AG08396 (cell line): ENCODE measurements at places on chromosomes 1 and 21.

DNA sequence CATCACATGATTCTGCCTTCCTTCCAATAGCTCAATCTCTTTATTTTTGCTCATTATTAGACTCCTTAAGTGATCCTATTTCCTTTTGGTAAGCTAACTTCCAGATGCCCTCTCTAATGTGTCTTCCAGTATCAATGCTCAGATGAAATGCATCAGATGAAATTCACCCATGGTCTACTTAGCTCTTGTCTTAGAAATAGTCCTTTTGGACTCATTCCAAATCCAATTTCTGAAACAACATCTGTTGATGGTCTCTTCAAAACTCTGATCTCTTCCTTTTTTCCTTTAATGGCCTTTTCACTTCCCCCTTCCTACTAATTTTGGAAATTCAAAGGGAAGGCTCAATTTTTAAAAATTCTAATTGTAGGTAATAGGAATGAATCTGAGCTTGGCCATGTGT lies 81.1 kb upstream of the GREM2 start:
- no peak for DNase-seq

- DNase-seq: no peak
Observed at GRCh38 chr1:29388170-29388569, 151.8 kb downstream of the PTPRU start.

GRCh38 chr1:208600456-208601190 lies 356.4 kb upstream of the PLXNA2 start:
- DNase-seq: no peak

DNA sequence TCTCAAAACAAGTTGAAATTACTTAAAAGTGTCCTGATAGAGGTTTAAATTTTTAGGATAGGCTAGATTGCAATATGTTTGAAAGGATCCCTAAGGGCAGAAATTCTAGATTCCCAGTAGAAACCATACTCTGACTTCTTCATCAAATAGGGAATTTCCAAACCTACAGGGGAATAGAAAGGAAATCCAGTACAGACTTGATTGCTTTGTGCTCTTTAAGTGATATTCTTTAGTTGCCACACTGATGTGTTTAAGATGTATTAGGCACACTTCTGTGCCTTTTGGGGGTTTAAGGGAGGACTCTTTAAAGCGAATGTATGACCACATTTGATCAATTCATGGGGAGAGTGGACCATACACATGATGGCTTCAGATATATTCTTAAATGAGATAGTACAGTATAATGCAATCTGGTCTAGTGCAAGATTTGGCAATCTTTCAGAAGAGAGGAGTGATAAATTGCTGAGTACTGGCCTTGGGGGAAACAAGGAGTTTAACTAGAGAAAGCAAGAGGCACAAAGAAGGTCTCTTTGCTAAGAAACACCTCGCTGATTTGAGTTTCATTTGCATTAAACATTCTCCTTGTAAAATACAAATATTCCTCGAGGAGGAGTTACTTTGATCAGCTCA lies 268.8 kb upstream of the NR5A2 start:
- no peak for DNase-seq

DNA sequence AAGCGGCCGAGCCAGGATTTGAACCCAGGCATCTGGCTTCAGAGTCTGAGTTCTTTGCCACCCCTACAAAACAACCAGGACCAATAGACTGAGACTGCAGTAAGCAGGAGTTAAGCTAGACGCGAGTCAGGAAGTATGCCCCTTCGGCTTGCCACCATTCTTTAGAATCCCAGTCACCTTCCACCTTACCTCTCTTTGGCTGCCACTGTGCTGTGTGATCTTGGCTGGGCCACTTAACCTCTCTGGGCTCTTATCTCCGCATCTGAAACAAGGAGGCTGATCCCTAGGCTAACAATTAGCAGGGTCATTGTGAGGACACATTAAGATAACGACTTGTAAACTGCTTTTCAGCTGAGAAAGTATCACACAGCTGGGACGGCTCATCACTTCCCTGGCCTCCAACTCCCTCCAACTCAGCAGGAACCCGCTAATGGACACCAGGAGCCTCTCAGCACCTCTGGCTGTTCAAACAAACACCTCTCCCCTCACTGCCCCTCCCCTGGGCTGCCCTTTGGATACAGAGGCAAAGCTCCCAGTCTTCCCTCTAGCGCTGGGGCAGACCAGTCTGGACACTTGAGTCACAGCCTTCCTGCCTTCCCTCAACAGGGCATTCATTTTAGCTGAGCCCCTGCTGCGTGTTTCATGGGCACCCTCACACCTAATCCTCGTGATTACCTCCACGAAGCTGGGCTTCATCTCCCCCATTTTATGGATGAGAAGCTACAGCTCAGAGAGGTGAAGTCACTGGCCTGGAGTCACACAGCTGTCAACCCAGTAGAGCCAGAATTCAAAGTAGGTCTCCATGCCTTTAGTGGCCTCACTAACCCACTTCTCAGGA lies 83.2 kb downstream of the CAMK2N1 start:
- no peak for DNase-seq

GRCh38 chr1:22876359-22877111 lies 96.1 kb downstream of the LACTBL1 start:
- no peak for DNase-seq

GRCh38 chr1:224759681-224760091 lies 143.6 kb downstream of the CNIH3 start:
- DNase-seq: no peak

GRCh38 chr1:60890664-60891063 lies 191.7 kb upstream of the NFIA start:
- DNase-seq: no peak

GRCh38 chr1:207241164-207241934 lies 80.1 kb upstream of the CD55 start:
- DNase-seq: no peak
